ENCODE measurements at places on chromosomes 5 and 9.
A peak's percentile ranks its signal among the peaks of the same experiment; 100 is the strongest.

GRCh38 chr5:158822099-158822498, 277.6 kb downstream of the EBF1 start:
- DNase-seq: no peak

DNA sequence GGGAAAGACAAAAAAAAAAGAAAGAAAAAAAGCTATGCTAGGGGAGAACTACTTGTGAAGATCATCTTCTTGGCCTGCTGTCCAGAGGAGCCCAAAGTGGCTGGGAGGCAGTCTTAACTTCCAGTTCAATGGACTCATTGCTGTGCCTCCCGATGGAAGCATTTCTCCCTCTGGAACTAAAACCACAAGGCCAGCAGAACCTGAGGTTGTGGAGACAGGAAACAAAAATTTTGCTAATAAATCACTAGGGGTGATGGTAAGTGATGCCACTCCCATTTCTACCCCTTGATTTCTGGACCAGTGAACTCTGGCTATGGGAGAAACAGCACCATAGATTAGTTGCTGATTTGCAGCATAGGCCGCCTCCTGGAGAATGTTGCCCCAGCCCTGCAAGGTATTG, 123.4 kb upstream of the NFIL3 start:
- no peak for DNase-seq

GRCh38 chr5:34695275-34696027, 39.3 kb downstream of the RAI14 start:
- DNase-seq: no peak

DNA sequence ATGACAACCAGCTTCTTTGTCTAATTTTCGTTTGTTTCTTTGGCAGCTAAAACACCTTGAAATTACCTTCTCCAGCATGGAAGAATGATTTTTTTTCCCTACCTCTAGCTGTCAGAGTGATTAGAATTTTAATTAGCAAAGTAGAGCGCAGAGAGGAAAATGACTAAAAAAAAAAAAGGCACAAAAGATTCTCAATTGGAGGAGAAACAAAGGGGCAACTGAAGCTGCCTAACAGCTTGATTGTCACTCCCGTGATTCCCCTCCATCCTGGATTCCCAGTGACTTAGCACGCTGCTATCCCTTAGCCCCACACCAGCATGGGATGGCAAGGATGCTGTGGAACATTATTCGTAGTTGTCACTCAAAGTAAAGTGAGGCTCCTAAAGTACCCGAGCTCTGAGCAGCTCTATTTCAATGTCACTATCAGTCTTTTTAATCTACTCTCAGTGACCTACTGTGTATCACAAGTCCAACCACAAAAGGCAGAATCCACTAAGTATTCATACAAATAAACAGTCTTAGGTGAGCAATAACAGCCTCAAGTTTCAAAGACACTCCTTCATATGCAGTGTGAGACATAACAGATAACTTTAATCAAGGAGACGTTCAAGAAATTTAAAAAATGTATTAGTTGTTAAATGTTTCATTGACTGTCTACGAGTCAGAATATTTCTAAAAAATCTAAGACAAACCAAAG, 710.0 kb upstream of the GRAMD2B start:
- no peak for DNase-seq

- DNase-seq: no peak
Observed at GRCh38 chr9:92968081-92968480, 20.8 kb downstream of the FGD3 start.

- DNase-seq: no peak
Observed at GRCh38 chr9:114735704-114736103, 53.7 kb upstream of the TEX48 start.

GRCh38 chr9:16158093-16158492, 605.2 kb downstream of the CCDC171 start:
- no peak for DNase-seq

- DNase-seq: no peak
Observed at GRCh38 chr5:96885518-96886338, 9.4 kb downstream of the ERAP2 start.

GRCh38 chr5:108167174-108167573, 214.7 kb downstream of the FBXL17 start:
- DNase-seq: no peak

GRCh38 chr5:18977880-18978279, 1010.1 kb downstream of the CDH18 start:
- DNase-seq: no peak

DNA sequence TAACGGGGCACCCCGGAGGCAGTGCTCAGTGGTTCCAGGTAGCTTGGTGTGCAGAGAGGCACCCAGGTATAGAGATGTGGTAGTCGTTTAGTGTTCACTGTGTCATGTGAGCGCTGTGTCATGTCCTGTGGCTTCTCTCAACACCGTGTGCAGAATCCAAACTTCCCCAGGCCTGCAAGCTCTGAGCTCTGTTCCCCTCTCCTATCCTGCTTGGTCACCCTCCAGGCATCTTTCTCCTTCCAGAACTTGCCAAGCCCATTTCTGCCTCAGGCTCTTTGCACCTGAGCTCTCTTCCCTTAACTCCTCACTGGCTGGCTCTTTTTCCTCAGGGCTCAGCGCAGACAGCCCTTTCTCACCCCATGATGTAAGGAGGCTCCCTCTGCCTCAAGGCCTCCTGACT, 64.8 kb downstream of the CARTPT start:
- no peak for DNase-seq

- DNase-seq: no peak
Observed at GRCh38 chr9:137318602-137319001, 16.5 kb upstream of the NRARP start.

- no peak for DNase-seq
Observed at GRCh38 chr9:120713257-120714087, 798 bp downstream of the MEGF9 start.

- DNase-seq: no peak
Observed at GRCh38 chr9:137396634-137397367, 26.2 kb downstream of the EXD3 start.

DNA sequence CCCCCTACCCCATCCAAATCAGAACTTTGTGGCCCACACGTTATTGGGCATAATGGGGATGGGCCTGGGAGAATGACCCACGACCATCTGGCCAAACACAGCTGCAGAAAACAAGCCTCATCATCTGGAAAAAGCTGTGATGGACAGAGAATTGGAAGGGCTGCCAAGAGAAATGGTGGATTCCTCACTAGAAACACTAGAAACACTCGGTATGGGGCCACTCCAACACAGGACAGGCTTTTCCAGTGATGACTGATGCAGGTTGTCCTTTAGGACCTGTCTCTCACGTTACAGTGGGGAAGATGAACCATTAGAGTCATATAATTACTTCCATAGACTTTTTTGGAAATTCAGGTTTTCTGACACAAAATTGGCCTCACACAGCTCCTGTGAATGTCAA, 172.4 kb upstream of the TARS1 start:
- DNase-seq: no peak

- DNase-seq: no peak
Observed at GRCh38 chr5:178793151-178793550, 62.7 kb upstream of the ZNF354A start.

DNA sequence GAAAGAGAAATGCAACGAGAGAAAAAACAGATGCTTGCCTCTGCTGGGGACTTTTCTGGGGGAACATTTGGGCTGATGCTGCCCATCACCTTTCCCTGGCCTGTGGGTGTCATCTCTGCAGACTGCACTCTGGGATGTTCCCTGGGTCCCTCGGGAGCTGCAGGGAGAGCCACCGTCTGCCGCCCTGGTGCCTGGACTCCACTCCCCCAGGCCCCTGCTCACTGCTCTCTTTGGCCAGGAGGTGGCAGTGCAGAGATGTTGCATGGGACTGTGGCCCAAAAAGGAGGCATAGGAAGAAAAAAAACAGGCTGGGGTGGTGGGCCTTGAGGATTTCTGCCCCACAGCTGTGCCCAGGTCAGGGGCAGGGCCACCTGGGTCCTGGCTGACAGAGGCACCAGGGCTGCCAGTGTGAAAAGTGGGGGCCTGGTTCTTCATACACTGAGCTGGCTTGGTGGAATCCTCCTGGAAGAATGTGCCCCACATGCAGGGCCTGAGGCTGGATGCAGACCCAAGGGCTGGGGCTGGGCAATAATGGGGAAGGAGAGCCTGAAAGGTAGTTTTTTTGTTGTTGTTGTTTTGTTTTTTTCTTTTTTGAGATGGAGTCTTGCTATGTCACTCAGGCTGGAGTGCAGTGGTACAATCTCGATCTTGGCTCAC, 353.6 kb downstream of the SLIT3 start:
- no peak for DNase-seq

DNA sequence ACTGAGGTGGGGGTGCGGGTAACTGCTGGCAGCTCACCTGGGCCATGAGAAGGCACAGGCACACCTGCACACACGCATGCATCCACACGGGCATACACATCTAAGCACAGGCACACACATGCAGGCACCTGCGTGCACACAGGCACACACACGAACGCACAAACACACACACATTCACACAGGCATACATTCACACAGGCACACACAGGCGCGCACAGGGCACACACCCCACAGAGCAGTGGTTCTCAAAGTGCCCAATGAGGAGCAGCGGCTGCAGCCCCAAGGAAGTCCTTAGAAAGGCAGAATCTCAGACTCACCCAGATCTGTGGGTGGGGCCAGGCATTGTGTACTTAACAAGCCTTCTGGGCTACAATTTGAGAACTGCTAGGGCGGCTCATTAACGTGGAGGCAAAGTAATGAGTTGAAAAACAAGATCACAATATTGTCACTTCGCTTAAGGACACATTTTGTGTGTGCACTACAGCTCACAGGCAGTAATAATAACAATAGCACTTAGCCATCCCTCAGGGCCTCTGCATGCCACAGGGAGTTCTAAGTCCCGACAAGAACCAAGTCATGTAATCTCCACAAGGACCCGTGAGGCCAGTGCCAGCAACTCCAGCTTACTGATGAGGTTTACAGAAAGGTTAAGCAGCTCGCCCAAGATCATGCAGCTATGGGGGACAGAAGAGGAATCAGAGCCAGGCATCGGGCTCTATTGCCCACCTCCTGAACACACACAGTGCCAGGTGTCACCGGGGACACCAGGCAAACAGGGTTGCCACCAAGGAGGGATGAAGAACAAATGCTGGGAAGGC, 91.6 kb downstream of the ROR2 start:
- no peak for DNase-seq

DNA sequence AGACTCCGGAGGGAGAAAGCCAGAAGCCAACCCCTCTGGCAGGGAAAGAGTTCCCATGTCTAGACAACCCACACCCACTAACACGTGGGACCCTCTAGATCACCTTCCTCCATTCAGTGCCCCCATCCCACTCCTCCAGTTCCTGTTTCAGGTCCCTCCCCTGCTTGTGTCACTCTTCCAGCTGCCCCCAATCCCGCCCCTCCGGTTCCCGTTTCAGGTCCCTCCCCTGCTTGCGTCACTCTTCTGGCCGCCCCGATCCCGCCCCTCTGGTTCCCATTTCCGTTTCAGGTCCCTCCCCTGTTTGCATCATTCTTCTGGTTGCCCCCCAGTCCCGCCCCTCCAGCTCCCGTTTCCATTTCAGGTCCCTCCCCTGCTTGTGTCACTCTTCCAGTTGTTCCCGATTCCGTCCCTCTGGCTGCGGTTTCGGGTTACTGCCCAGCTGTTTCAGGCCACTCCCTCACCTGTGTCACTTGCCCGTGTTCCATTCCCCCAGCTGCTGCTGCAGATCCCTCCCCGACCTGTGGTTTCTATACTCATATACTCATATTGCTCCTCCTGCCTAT, 64.8 kb upstream of the RANBP6 start:
- peak; percentile 7 for DNase-seq

DNA sequence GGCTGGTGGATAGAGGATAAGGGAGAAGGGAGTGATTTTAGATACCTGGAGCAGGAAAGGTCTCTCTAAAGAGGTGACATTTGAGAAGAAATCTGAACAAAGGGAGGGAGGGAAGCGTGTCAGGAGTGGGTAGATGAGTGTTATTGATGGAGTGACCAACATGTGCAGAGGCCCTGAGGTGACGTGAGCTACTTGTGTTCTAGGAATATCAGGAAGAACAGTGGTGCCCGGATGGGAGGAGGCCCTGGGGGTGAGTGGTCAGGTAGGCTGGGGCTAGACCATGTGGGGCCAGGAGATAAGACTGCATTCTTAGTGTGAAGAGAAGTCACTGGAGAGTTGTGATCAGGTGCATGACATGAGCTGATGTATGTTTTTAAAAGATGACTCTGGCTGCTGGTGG, 256.2 kb downstream of the ARHGAP26 start:
- no peak for DNase-seq

DNA sequence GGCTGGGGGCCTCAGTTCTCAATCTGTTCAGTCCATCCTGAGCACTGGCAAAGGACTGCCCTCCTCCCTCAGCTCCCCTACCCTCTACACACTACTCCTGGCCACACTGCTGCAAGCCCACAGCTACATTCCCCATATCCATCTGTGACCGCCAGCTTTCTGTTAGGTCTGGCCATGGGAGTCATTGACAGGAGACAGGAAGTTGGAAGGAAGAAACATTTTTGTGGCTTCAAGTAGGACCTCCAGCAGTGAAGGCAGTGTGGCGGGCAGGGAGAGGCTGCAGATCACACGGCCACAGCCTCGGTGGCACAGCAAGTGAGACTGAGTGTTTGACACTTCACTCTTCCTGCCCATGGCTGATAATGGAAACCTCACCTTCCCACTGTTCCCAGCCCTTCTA, 55.9 kb downstream of the SECISBP2 start:
- no peak for DNase-seq

DNA sequence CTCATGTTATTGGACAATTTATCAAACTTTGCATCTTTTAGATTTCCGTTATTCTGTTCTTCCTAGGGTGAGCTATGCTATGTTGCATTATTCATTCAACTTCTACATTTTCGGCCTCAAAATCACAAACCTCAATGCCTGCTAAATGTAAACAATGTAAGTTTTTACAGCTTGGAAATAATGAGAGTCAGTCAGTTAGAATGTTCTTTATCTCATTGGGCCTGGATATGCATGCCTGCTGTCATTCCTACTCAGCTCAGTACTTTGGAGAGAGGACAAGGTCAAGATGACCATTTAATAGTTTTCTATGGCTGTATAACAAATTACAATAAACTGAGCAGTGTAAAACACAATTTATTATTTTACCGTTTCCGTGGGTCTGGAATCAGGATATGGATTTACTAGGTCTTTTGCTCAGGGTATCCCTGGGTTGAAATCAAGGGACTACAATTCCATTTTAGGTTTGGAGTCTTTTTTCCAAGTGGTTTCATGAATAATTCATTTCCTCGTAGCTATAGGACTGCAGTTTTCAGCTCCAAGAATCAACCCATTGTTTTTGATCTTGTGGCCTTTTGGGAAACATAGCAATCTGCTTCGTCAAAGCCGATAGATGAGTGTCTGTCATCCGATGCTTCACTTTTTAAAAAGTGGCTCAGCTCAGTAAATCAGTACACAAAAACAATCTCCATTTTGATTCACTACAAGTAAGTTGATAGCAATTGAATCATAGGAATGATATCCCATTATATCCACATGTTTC, 1143.2 kb upstream of the CDH6 start:
- no peak for DNase-seq

DNA sequence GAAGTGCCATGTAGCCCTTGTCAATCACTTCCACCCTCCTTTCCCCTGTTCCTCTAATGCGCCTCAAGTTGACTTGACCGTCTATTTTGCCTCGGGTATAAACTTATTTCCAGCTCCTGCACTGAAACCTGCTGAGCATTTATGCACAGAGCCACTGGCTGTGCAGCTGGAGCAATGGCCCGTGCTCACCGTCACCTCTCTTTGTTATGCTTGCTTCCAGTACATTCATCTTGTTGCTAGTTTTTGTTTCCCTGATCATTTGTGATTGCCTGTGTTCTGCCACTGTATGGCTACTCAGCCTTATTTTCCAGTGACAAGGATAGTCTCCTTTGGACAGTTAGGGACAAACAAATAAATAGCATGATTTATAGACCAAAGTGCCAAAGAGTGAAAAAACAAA, 183.1 kb upstream of the C9orf72 start:
- no peak for DNase-seq

- DNase-seq: no peak
Observed at GRCh38 chr5:21806271-21806670, 1046.9 kb downstream of the CDH12 start.

- DNase-seq: no peak
Observed at GRCh38 chr5:150329881-150330876, 27.3 kb upstream of the TCOF1 start.

All from GF-D8 (cell line).